Activated CD4-positive, alpha-beta T cell treated with anti-CD3 and anti-CD28 coated beads for 24 hours (primary cell): ENCODE measurements at places on chromosomes 11 and 22.

DNA sequence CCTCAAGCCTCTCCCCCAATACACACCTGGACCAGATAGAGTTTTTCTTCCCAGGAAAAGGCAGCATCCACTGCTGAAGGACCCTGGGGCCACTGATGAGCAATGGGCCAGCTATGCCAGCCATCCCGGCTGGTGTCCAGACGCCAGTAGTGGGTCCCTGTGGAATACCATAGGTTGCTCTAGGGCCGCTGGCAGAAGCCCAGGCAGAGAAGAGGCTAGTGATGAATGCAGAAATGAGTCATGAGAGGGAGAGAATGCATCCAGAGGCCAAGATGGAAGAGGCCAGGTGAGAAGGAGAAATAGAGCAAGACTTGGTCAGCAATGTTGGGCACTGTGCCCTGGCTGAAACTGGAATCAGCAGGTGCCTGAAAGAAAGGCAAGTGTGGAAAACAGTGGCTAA is 8.9 kb downstream of the HPX start:
- DNase-seq: no peak

GRCh38 chr11:112306230-112306629 is 45.6 kb upstream of the PLET1 start:
- no peak for DNase-seq

- DNase-seq: no peak
Observed at GRCh38 chr11:45852712-45853101, 5.4 kb downstream of the CRY2 start.

DNA sequence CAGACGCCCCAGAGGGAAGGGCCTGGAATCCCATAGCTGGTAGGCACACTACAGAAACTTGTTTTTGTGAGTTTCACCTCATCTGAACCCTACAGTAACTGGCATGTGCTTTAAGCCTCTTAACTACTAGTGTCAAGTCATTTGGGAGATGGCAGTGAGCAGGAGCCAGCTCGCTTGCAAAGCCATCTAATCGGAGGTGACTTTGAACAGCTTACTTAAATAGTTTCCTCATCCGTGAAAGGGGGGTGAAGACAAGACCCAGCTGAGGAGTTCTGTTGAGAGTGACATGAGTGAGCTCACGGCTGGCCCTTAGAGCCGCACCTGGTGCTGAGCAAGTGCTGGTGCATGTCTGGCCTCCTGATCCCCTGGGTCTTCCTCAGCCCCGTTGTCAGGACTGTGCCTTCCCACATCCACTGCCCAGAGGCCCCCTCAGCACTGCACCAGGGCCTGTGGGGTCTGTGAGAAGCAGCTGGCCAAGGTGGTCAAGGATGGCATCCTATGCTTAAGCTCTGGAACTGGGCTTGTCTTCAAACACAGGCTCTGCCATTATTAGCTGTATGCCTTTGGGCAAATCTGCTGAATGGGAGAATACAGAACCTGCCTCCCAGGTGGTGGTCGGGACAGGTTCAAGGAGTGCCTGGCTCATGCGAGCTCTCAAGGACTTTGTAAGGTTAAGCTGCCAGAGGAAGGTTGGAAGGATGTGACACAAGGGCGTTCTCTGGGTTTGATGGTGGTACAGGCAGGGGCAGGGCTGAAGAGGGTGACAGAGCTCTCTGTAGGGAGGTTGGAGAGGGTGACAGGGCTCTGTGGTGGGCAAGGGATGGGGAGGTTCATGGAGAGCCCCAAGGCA is 27.3 kb downstream of the INCENP start:
- no peak for DNase-seq

DNA sequence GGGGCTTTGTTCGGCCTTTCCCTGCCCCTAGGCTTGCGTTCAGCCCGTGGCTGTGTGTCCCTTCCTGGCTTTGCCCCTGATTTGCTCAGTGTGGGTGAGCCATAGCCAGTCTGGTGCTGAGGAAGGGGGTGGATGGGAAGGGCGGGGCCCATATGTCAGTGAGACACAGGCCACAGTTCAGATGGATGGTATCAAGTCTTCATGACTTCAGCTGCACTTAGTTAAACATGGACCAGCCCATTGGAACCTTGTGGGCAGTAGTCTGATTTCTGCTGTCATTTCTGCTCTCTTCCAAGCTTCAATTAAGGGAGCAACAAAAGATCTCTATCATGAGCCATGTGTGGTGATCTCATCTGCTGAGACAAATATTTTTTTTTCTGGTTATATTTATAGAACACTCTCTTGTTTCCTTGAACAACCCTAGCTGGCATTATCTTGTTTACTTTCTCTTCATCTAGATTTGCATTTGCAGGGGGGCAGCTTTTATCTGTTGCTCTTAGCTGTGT is 21.6 kb upstream of the PEX26 start:
- no peak for DNase-seq

DNA sequence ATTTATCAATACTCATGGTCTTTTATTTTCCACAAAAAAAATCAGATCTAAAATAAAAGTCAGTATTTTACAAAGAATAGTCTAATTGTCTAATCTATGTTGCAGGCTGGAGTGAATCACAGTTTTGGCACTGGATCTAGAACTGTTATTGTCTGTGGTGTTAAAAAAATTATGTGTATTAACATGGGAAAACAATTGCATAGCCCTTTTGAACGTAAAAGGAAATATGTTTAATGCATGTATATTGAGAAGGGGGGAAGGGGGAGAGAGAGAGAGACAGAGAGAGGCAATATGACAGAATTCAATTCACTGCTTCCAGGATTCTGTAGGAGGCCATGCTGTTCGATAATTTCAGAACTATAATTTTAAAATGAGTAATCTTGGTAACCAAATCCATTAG is 324.9 kb upstream of the CCDC90B start:
- no peak for DNase-seq

DNA sequence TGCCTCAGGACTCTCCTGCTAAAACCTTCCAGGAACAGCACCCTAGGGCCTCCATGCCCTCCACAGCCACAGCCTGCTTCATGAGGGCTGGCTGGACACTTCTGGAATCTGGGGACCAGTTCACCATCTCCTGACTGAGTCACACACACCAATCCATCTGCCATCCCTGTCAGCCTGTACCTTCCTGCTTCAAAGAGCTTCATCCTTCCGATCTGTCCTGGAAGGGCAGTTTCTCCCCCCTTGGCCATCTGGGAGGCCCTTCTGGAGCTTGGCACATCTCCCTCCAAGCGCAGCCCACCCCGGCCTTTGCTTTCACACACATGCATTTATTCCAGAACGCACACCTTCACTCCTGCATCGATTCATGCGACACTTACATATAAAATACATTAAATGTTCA is 13.0 kb downstream of the APBB1 start:
- no peak for DNase-seq

DNA sequence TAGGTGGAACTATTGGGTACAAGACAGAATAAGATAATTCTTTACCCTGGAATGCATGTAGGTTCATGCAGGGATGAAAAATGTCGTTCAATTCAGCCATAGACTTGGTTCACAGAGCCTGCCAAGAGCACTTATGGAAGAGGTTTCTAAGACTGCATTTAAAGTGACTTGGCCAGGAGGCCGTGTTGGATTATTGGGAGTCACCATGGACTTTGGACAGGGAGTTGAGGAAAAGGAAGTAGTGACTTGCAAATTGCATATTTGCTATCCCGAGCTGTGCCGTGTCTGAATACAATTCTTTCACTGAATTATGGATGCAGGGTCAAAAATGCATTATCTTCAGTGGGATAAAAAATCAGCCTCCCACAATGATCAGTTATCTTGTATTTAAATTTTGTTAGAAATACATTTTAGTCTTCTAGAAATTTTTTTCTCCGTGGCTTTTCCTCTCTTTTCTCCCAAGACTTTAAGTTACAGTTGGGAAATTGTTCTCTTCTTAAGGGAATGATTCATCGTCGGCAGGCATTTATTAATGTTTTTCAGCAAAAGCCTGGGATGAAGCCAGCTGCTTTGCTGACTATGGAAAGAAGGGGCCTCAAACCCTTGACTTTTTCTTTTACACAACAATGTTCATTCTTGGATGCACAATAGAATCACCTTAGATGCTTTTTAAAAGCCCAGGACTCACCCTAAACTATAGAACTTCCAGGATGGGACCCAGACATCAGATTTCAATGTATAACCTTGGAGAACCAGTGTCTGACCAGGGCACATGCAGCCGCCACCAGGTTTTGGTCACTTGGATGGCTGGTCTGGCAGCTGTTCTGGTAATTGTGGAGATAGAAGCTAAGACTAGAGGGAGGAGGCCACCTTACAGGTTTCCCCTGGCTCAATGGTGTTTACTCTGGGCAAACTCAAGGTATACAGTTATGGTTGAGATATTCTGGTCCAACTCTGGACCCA is 70.8 kb downstream of the FAT3 start:
- no peak for DNase-seq

- no peak for DNase-seq
Observed at GRCh38 chr11:13784441-13784840, 116.0 kb downstream of the FAR1 start.
